ENCODE measurements at places on chromosomes 5 and 9.

- no peak for DNase-seq
Observed at GRCh38 chr5:51468196-51468595, 84.9 kb downstream of the ISL1 start.

- DNase-seq, result no peak
Observed at GRCh38 chr9:89435071-89435823, 62.7 kb downstream of the SEMA4D start.

GRCh38 chr9:93194641-93195040 lies 10.7 kb downstream of the WNK2 start:
- no peak for DNase-seq

DNA sequence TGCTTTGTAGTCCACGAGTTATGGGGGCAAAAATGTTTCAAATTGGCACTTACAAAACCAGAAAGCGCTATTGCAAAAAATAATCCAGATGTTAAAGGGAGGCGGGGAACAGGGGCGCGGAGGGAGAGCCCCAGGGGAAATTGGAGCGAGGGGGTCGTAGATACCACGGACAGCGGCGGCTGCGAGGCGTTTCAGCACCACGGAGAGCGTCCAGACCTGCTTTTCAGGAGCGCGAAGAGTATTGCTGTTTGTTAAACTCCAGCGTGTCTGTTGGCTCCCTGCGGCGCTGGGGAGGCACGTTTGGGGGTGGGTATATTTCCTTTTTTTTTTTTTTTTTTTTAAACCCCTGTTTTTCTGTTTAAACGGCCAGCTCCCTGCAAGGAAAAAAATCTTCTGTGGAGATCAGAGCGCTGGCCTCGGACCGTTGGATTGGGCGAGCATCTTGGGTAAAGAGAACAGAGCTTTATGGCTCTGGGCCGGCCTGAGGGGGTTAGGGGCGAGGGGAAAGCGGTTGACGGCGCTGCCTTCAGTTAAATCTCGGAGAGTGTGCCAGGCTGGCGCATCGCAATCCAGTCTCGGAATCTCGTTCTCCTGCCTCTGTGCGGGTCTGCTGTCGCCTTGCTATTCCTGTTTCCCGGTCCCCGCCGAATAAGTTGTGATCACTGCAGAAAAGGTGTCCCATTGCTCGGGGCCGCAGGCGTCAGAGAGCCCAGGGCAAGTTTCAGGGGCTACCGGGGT lies at the start of gene GLRA1:
TSS of gene GLRA1 (minus strand) at position 288 of the 738 bp plus-strand sequence. CDS start 302 bp downstream, outside the sequence.
- DNase-seq, result no peak

DNA sequence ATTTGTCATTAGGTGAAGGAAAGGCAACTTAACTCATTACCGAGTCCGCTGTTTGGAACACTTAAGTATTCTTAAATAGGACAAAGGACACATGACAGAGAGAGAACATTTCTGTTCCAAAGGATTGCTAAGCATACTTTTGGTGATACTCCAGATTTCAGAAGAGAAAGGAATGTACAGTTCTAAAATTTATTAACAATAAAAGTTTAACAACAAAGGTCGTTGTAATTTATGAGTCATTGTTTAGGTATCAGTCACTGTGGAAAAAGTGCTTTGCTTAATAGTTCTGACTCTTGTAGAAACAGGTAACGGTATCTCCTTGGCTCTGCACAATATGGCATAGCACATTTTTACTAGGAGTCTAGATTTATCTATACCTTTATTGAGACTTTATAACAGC lies 36.3 kb upstream of the PAM start:
- no peak for DNase-seq

- no peak for DNase-seq
Observed at GRCh38 chr5:131609774-131610173, 25.3 kb downstream of the RAPGEF6 start.

- no peak for DNase-seq
Observed at GRCh38 chr5:169175733-169176132, 125.2 kb downstream of the SLIT3 start.
